ENCODE measurements at places on chromosomes 2 and 18.
A peak's percentile ranks its signal among the peaks of the same experiment; 100 is the strongest.

- no peak for DNase-seq
Observed at GRCh38 chr2:229669841-229670240, 44.5 kb downstream of the DNER start.

DNA sequence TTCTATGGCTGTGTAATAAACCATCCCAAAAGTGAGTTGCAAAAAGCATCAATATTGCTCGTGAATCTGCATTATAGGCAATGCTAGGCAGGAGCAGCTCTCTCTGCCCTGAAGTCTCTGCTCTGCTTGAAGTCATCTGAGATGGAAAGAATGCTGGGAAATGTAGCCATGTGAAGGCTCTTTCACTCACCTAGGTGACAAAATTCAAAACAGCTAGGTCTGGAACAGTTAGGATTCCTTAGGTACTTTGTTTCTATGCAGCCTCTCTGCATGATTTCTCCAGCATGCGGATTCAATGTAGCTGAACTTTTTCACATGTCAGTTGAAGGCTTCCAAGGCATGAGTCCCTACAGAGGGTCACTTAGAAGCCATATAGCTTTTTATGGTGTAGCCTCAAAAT is 1383.7 kb downstream of the LRP1B start:
- no peak for DNase-seq

DNA sequence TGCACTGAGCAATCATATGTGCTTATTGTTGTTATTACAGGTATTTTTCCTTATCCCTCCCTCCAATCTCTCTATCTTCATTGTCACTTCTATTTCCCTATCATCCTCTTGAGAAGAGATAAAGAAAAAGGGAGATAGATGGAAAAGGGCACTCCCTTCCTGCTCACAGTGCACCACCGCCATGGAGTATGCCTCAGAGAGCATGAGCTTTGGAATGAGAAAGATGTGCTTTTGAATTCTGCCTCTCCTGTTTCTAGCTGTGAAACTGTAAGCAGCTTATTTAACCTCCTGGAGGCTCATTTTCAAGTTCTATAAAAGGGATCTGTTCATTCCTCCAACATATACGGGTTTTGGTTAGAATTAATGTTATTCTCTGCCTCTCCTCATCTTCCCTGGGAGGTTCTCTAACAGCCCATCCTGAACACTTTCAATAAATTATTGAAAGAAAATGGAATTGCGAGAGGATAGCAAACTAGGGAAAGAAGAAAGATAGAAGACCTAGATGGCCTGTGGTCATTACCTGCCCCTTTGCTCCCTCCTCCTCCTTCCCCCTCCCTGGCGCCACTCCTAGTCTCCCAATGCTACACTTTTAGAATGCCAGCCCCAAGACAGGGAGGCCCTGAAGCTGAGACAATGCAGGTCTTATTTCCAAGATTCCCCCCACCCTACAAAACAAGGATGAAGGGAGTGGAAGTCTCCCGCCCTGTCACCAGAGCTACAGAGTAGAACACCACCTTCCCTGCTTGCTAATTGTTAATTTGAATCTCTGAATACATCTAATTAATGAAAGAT is 37.8 kb downstream of the FIGN start:
- no peak for DNase-seq

GRCh38 chr18:25658476-25658875 is 306.5 kb upstream of the ZNF521 start:
- DNase-seq, result no peak

DNA sequence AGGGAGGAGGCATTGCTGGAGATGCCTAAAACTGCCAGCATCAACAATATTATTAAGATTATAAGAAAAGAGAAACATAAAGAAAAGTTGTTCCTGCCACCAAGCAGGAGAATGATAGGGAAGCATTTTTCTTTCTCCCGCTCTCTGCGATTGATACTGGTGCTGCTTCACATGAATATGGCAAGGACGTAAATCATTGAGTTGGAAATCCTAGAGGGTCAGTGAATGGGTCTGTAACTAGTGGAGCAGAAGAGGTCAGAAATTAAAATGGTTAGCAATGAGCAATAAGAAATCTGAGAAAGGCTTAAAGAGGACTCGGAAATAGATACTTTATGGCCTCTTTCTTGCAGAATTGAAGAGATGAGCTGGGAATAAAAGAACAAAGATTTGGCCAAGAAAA is 631.7 kb downstream of the BCL11A start:
- no peak for DNase-seq

DNA sequence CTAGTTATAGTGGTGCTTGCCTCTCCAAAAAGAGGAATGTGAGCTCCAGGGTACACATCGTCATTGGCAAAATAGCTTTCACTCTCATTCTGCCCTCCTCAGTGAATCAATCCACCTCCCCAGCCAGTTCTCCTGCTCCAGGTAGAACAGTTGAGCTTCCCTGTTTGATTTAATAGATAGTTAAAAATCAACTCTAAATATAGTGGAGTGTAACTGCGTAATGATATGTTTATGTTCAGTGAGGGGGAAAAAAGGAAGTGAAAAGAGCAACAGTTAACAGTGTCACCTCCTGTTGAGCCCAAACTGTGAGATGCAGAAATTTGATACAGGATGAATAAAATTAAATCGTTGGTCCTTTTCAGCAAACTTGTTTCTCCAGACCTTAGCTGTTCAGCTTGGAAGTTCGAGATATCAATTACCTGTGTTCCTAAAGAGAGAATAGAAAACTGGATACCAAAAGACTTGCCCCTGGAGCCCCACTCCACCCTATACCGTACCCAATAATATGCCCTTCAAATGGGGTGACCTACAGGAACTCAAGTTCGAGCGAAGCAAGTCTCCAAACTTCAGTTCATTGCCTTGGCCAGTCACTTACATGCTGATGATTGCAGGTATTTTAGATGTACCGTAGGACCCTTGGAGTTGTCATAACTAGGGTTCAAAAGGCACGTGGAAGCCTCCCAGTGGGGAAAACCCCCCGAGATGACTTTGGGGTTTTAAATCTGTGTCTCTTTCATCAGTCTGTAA is 708.4 kb downstream of the RNF144A start:
- DNase-seq, result no peak

DNA sequence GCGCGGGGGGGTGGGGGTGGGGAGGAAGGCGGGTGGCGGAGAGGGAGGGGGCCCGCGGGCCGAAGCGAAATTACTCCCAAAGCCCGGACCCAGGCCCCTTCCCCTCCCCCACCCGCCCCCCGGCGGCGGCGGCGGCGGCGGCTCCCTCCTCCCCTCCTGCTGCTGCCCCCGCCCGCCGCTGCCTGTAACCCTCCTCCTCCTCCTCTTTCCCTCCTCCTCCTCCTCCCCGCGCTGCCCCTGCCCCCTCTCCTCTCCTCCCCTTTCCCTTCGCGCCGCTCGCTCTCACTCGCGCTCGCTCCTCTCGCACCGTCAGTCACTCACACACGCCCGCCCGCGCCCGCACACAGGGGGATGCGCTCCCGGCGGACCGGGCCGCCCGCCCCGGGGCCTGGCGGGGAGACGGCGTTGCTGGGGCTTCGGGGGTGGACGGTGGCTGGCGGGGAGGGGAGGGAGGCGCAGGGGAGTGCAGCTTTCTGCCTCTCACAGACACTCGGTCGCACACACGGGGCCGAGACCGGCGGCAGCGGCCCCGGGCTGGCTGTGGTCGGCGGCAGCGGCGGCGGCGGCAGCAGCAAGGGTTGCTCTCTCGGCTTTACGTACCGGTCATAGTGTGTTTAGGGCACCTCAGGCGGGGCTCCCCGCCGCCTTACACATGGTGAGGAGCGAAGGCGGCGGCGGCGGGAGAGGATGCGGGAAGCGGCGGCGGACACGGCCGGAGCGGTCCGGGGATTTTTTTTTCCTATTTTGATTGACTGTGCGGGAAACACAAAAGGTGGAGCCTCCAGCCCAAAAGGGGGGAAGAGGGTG is 405 bp downstream of the SP3 start:
- peak; percentile 99 for DNase-seq

- no peak for DNase-seq
Observed at GRCh38 chr2:33570681-33571080, 28.4 kb downstream of the FAM98A start.

- DNase-seq, result no peak
Observed at GRCh38 chr2:229230256-229230655, 40.8 kb downstream of the PID1 start.

DNA sequence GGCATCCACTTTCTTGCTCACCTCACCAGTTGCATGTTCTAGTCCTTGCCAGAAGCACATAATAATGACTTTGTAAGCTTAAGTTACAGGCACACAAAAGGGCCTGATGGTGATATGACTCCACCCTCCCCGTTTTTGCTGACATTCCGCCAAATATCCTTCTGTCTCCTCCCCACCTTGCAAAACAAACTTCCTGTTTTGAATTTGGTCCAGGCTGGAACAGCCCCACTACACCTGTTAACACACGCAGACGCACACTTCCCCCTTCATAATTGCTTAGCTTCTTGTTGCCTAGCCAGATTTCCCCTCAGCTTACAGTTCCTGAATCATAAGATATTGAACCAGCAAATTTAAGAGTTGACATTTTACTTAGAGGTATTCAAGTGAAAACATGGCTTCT is at the start of gene MGAT5:
MGAT5 (plus strand) TSS at position 269 of the 400 bp plus-strand sequence. CDS start 332 bp downstream, outside the sequence.
- DNase-seq, result no peak
